ENCODE measurements at places on chromosomes 3 and 15.

- no peak for DNase-seq
Measured at GRCh38 chr15:34754674-34755418, at the start of gene GJD2. GJD2 (minus strand) TSS chr15:34754998; CDS start chr15:34754488, 510 bp downstream.

- DNase-seq: peak; percentile 15
Measured at GRCh38 chr3:127525373-127525772, 65.2 kb downstream of the TPRA1 start.

DNA sequence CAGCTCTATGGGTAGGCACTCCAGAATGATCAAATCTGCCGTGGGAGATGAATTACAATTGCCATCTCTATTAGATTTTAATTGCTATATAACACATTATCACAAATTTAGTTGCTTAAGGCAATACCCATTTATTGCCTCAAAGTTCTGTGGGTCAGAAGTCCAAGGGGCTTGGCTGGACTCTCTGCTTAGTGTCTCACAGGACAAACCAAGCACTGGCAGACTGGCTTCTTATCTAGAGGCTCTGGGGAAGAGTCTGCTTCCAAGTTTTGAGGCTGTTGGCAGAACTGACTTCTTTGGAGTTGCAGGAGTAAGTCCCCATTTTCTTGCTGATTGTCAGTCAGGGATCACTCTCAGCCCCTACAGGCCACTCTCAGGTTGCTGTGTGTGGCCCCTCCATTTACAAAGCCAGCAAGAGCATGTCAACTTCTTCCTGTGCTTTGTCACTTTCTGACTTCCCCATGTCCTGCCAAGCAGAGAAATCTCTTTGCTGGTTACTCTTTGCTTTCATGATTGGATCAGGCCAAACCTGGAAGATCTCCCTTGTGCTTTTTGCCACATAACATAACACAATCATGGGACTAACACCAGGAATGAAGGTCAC lies 93.5 kb upstream of the PRICKLE2 start:
- DNase-seq: no peak

- DNase-seq: no peak
Measured at GRCh38 chr15:77384589-77385359, 35.1 kb downstream of the PEAK1 start.

GRCh38 chr3:130906374-130906995 lies 12.6 kb downstream of the ATP2C1 start:
- DNase-seq: no peak

GRCh38 chr3:132912416-132912753 lies 125.8 kb upstream of the TMEM108 start:
- no peak for DNase-seq

GRCh38 chr3:55085231-55085630 lies 157.4 kb upstream of the LRTM1 start:
- DNase-seq: no peak

DNA sequence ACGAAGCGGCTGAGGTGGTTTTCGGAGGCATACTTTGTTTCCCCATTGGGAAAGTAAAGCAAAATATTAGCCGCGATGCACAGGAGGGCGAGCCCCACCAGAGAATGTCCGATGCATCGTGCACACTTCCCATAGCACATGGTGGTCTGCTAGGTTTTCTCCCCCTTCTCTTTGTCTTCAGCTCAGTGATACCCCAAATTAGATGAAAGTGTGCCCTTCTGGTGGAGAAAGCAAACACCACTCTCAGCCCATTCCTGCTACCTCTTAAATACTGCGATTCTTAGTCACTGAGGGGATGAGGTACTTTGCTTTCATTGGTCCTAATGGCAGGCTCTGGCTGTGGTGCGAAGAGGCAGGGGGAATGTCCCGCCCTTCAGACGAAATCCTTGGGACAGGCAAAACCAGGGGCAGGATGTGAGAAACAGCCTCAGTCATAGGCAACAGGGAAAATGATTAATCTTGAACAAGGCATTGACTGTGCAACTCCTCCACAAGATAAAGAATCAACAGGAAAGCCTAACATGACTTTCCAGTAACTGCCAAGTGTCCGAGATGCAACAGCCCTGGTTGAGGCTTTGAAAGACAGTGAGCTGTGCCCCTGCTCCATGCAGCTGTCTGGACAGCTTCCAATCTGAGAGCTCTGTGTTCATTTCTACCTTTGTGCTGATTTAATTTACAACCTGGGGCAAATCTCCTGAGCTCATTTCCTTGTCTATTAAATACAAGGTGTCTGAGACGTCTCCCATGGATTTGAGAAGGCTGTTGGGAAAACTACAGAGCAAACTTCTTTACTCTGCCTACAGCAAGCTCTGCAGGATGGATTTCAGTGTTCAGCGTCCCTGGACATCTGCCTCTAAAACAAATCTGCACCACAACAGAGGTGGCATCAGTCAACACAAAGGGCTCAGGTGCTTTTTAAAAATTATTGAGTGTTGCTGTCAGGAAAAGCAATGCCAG lies at the start of gene TM4SF1:
TM4SF1 (minus strand) TSS at position 242 of the 957 bp plus-strand sequence; CDS start at position 140, 102 bp downstream.
- DNase-seq: no peak

GRCh38 chr3:80889535-80889934 lies 871.9 kb downstream of the GBE1 start:
- DNase-seq: no peak

GRCh38 chr3:60919296-60919695 lies 332.0 kb downstream of the FHIT start:
- no peak for DNase-seq

- no peak for DNase-seq
Measured at GRCh38 chr3:190288836-190289235, 33.4 kb downstream of the CLDN1 start.

GRCh38 chr3:13650210-13651056 lies 101.5 kb downstream of the FBLN2 start:
- DNase-seq: peak; percentile 83

DNA sequence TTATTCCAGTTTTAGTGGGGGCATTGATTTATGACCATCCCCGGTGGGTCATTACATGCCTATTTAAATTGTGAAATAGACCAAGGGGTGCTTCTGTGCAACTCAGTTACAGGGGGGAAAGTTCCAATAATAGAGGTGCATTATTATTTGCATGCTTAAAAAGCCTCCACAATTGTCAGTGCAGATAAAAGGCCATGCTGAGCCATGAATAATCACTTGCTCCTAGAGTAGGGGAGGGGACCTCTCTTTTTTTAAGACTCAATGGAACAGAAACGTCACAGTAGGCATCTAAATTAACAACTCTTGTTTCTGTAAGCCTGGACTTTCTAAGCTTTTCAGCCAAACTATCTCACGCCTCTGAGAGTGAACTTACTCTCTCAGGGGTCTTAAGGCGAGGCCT lies 66.5 kb upstream of the CMTM7 start:
- DNase-seq: no peak

DNA sequence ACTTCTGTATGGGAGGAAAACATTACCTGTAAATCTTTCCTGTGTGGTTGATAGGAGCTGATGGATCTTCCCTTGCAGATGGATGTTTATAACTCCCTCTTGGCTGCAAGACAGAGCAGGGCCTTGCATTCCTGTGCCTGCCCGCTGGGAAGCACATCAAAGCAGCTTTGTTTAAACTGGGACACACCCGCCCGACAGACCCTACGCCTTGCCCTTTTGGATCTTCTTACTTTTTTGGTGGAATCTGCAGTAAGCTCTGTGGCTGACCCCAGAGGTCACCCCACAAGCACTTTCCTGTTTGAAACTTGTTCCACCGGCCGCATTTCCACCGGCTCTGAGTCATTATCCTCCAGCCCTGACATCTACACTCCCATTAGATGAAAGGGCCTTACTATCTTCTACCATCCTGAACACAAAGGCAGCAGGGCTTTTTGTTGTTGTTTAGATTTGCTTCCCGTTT lies 244.1 kb upstream of the STT3B start:
- DNase-seq: peak; percentile 14

- DNase-seq: no peak
Measured at GRCh38 chr15:51771773-51772172, 20.4 kb downstream of the TMOD2 start.

GRCh38 chr15:81475471-81475870 lies 101.5 kb upstream of the TMC3 start:
- DNase-seq: no peak

GRCh38 chr3:184333190-184333589 lies 4.2 kb upstream of the FAM131A start:
- DNase-seq: no peak

DNA sequence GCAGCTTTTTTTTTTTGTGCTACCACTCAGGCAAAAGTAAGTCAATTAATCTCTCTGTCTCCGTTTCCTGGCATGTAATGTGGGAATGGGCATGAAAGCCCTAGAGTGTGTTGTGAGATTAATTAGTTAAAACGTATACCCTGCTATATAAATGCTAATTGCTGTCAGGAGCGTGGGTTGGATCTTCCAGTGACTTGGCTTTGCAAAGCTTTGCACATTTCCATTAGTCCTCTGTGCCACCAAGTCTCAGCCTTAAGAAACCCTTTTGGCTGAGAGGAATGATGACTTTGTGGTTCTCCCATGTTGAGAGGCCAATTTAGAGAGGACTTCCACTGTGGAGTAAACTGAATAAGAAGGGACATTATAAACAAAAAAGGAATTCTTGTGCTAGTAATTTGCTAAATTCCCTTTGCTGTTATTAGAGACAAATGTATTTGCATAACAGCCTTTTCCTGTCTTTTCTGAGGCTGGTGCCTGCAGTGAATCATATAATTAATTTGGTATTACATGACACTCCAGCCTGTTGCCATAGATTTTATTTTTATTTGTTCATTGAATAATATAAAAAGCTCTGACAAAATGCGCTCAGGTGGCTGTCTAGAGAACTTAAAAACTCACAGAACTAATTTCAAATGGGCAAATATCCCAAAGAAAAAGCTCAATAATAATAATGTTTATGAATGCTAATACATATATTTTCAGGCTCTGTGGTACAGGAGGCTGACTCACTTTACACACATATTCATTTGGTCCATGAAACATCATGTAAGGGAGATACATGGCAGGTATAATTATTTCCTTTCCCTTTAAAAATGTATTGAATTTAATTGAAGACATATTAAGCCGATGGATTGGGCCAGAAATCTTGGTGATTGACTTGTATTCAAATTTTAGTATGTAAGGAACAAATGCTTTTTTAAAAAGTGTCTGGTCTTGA lies 82.7 kb downstream of the IL1RAP start:
- no peak for DNase-seq

DNA sequence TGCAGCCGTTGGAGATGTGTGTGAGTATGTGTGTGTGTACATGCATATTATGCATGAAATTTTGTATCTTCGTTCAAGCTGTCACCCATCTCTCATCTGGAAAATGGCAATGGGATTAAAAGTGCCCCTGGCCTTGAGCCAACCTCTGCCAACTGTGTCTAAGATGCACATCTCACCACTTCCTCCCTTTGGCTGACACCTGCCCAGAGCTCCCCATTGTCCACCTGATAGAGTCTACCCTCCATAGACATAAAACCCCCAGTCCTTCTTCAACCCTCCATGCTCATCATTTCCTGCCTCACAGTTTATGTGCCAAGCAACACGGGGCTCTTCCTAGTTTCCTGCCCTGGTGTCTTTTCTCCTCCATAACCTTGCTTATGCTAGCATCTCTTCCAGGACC lies 187.5 kb upstream of the HES1 start:
- no peak for DNase-seq

DNA sequence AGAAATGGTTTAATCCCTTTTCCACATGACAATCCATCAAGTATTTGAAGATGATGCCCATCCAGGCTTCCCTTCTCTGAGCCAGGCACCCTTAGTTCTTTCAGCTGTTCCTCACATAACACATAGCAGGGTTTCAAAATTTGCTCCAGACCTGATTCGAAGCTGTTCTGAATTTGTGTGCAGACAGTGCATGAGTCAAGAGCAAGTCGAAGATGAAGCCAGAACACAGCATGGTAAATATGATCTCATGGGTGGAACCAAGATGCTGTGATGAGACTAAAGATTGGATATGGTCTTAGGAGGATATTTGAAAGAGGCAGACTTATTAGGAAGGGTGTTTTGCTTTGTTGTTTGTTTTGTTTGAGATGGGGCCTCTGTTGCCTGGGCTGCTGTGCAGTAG lies 32.6 kb upstream of the PDE8A start:
- DNase-seq: no peak

GRCh38 chr3:188842639-188843038 lies 329.1 kb upstream of the TPRG1 start:
- no peak for DNase-seq

DNA sequence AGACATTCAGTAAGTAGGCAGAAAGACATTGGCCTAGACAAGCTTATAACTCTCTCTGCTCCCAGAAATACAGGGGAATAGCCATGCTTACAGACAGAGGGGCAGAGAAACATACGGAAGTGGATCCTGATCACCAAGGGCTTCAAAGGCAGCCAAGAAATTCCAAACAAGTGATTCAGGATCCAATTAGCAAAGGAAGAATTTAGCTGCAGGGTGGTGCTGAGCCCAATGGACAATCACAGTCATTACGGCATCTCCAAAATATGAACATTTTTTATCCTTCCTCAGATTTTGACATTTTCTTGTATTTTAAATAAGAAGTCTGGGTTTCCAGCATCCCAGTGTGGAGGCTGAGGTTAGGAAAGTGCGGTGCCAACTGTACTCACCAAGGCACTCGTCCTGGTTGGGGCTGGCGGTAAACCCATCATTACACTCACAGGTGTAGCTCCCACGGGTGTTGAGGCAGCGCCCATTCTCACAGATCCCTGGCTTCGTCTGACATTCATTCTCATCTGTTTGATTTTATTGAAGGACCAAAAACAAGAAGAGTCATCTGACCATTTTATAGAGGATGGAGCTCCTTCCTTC lies 96.8 kb downstream of the DUT start:
- DNase-seq: no peak

GRCh38 chr15:58966698-58967097 lies 20.8 kb upstream of the RNF111 start:
- no peak for DNase-seq

DNA sequence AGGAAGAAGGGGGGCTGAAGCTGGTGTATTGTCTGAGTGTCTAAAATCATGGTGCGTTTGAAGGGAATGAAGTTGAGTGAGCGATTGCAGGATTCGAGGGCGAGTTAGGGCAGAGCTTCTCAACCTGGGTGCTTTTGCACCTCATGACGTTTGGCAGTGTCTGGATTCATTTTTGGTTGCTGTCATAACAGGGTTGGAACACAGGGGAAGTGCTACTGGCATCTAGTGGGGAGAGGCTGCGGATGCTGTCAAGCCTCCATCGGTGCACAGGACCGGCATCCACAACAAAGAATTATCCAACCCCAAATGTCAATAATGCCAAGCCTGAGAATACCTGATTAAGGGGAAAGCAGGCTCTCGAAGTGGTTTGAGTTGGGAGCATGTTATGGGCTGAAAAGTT lies 120.0 kb downstream of the SLCO3A1 start:
- peak; percentile 56 for DNase-seq

DNA sequence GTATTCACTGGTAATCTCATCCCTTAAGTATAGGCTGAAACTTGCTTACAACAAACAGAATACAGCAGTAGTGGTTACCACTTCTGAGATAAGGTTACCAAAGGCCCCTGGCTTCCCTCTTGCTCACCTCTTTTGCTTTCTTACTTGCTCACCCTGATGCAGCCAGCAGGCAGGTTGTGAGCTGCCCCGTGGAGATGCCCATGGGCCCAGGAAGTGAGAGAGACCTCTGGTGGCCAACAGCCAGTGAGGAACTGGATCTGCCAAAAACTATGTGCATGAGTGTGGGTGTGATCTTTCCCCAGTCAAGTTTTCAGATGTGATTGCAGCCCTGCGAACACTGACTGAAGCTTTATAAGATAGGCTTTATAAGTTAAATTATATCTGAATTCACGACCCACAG lies 48.7 kb downstream of the NMNAT3 start:
- DNase-seq: no peak

- no peak for DNase-seq
Measured at GRCh38 chr15:76714950-76715349, 190.2 kb downstream of the SCAPER start.

All from Ammon's horn (tissue), 1 donor.